Chondrocyte (in vitro differentiated cells): ENCODE measurements at places on chromosomes 4 and X.

DNA sequence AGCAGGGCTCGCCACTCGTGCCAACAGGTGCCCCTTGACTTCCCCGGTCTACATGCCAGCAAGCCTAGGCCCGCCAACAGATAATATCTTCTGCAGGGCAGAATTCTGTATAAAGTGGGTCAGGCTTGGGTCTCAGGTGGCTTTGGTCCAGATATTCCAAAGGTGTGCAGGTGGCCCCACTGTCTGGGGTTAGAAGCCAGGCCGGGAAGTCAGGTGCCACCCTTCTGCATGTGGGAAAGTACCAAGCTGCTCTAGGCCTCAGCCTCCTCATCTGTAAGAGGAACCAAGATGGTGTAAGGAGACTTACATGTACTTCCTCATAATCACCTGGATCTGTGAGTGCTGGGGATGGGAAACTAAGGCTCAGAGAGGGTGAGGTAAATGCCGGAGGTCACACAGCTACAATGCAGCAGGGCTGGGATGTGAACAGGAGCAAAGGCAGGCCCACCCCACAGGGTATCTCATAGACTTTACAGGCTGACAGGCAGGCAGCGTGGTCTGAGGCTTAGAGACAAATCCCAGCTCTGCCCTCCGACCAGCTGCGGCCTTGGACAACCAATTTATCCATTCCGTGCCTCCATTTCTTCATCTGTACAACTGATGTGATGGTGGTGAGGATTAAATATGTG lies 35.9 kb downstream of the WDR1 start:
- DNase-seq = no peak

DNA sequence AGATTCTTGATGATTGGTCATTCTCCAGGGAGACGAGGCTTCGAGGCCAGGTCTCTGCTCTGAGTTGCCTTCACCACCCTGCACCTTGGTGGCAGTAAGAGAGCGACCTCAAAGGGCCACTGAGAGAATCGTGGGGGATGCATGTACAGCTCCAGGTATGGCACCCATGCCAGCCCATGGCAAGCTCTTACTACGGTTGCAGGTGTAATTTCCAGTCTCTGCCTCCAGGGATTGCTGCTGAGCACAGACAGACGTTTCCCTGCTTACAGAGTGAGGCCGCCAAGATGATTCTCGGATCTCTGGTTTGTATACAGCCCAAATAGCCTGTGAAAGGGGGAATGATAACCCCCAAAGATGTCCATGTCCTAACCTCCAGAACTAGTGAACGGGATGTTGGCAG lies 16.3 kb upstream of the DRD5 start:
- DNase-seq = no peak

- DNase-seq = no peak
Observed at GRCh38 chrX:47808904-47809788, 27.6 kb upstream of the ZNF81 start.

GRCh38 chr4:51895158-51895557 lies 52.2 kb downstream of the DCUN1D4 start:
- no peak for DNase-seq

- DNase-seq = peak; percentile 100
Observed at GRCh38 chr4:152779513-152780266, at the start of the genes ARFIP1 and TIGD4. Gene ARFIP1 (plus strand): TSS chr4:152779954. CDS start chr4:152829634, 49,680 bp downstream. Gene TIGD4 (minus strand): TSS chr4:152779730. CDS start chr4:152771004, 8,726 bp downstream.
